ENCODE measurements at places on chromosomes 5 and 9.

GRCh38 chr5:38468202-38468673 lies 88.2 kb downstream of the LIFR start:
- no peak for DNase-seq

DNA sequence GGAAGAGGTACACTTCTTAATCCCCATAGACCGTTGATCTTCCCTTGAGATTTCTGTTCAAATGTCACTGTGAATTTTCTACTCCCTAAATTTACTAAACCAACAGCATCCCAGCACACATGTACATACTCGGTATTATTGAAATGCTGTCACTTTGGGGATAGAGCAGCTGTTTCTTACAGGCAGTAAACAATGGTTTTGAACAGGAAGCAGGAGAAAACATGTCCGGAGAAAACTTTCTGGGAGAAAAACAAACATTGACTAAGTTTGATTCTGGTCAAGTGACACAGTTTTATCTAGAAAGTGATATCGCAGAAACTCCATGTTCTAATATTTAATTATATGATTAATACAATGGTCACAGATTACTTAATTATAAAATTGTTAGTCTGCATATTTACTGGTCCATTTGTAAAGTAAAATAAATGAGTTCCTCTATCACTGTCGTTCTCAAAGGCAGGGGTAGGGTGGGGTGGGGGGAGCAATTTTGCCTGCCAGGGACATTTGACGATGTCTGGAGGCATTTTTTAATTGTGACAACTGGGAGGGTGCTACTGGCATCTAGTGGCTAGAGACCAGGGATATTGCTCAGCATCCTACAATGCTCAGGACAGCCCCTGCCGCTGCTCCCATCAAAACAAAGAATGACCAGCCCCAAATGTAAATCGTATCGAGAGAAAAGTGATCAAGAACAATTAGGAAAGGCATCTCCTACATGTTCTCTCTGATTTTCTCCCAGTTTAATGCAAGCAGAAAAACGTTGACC lies 12.2 kb downstream of the TAS2R1 start:
- DNase-seq = no peak

- no peak for DNase-seq
These were observed 29.8 kb downstream of the MYO10 start for GRCh38 chr5:16906255-16906654.

- no peak for DNase-seq
These were observed 505.3 kb downstream of the CCDC171 start for GRCh38 chr9:16058131-16058549.

DNA sequence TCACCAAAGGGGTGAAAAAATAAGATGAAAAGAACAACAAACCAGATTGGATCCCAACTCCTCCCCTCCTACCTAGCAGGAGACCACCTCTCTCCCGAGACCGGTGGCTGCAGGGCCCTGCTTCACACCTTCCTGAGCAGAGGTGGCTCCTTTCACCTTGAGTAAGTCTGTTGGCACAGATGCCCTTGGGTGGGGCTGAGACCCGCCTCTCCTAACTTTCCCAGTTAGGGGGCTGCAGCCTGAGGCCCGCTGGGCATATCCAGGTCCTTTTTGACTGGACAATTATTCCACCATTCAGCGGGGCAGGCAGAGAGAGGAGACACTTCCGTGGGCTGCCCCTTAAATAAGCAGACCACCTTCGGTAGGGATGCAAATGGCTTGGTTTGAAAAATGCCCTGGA lies 1.3 kb downstream of the SLC25A48 start:
- DNase-seq = no peak

DNA sequence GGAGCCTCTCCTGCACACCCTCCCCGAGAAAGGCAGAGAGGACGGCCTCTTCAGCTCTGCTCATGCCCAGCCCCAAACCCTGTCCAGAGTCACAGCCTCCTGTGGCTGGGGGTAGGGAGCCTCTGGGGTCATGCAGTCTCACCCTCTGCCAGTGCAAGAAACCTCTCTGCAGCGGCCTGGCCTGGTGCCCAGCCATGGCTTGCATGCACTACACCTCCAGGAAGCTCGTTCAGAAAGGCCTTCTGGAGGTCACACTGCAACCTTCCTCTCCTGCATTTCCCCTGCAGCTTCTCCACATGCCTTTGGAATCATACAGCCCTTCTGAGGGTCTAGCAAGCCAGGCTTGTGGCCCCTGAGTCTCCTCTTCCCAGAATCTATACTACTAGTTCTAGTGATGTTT lies 17.9 kb downstream of the CSF1R start:
- DNase-seq = no peak

DNA sequence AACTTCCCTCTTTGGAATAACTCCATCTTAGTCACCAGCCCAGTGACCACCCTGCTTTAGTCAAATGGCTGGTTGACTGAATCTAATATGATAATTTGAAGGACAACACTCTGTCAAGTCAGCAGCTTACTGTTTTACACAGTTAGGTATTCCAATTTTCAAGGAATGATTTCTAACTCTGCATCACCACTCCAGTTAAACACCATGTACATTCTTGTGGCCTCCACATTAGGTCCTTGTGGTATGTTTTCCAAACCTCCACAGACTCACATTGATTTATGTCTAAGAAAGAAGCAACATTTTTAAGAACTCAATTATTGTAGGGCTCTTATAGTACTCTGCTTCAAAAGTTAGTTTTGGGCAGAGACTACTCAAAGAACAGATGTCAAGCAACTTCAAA lies 110.7 kb downstream of the TLE1 start:
- DNase-seq = no peak

- DNase-seq = no peak
These were observed 357.7 kb downstream of the SEMA5A start for GRCh38 chr5:9188131-9188530.

DNA sequence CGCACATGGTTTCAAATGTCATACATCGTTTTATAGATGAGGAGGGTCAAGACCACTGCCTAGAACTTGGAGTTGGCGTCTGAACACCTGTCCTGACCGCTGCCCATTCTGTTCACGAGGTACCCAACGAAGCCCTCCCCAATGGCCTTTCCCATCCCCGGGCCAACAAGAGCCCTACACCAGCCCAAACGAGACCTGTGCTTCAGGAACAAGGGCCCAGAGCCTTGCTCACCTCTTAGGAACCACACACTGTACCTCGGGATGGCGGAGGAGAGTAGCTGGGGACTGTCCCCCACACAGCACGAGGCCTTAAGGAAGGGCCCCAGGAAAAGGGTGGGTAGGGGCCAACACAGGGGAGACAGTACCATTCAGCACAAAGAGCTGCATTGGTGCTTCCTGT lies 3.0 kb downstream of the SURF6 start:
- DNase-seq = no peak

GRCh38 chr9:88692827-88693226 lies 157.8 kb downstream of the NXNL2 start:
- DNase-seq = no peak

GRCh38 chr9:86669422-86669821 lies 277.9 kb downstream of the GAS1 start:
- DNase-seq = peak; percentile 75

GRCh38 chr9:114888607-114889006 lies 41.8 kb downstream of the TNFSF8 start:
- DNase-seq = no peak

DNA sequence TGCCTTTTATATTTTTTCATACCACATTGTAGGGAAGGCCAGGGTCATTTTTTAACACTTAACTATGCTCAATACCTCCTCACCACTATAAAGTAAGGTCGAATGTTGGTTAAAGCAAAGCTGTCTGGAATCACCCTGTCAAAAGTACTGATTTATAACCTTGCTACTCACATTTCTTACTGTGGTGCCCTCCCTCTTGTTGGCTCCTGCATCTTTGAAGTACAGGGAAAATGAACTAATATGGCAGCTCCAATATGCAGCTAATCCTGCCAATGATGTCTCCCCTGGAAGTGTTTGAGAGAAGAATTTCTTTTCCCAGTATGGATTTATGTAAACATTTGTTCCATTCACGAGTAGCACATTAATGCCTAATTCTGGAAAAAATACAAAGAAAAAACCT lies 108.4 kb upstream of the RPS23 start:
- no peak for DNase-seq

DNA sequence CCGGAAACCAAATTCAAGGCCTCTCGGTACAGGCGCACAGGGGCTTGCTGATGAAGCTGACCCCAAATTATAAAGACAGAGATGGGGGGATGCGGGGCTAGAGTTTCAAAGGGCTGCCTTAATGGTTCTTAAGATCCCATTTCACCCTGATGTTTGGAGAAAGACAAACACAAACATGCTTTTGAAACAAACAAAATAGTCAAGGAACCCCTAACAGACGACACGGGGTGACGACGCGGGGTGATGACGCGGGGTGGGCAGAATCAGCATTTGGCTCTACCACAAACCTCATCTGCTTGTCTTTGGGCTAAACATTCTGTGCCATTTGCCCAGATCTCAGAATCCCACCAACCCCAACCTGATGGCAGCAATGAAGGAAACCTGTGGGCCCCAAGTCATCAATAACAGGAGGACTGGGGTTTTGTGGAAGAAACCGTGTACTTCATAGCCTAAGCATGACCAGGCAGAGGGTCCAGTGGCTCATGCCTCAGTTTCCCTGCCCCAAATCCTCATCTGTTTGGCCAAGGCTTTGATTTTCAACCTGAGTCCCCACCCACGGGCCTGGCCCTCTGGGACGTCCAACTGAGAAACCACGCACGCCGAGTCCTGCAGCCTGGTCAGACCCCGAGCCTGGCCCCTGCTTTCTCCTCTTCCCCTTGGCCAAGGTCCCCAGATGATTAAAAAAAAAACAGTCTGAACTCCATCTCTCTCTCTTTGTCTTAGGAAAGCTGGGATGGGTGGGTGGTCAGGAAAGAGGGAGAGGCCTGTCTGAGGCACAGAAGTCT lies 148.5 kb downstream of the COL23A1 start:
- DNase-seq = no peak

- peak; percentile 68 for DNase-seq
These were observed at the start of gene KCNN2 for GRCh38 chr5:114361724-114362196. KCNN2 (plus strand) TSS chr5:114362070; CDS start chr5:114362140, 70 bp downstream.

DNA sequence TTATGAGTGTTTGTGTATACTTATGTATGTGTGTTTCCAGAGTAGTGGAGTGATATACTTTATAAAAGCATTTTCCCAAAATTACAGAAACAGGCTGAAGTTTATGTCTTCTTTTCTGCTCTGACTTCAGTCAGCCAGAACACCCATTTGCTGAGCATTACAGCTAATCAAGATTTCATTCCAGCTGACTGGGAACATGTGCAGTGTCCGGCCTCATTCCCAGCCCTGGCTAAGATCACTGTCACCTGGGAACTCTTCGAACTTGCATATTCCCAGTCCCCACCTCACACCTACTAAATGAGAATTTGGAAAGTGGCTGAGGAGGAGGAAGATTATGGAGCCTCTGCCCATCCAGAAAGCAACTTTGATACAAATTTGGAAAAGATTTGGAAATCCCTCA lies 90.8 kb upstream of the PRRC1 start:
- DNase-seq = no peak

GRCh38 chr9:136539427-136540421 lies 6.1 kb downstream of the NOTCH1 start:
- DNase-seq = no peak

DNA sequence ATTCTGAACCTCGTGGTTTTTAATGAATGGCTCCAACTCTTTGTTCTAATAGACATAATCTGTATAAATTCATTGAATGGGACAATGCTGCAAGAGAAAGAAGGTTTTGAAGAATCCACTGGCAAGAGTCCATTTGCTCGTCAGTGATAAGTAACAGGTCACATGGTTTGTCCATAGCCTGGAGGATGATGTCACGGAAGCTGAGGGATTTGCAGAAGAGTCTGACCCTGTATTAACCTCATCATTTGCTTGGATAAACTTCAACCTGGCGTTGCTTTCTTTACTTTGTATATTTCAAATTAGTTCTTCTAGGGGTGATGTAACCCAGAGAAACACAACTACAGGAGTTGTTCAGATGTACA lies 197.4 kb downstream of the GAS1 start:
- DNase-seq = peak; percentile 91

GRCh38 chr5:1960595-1961303 lies 78.0 kb upstream of the IRX4 start:
- no peak for DNase-seq

DNA sequence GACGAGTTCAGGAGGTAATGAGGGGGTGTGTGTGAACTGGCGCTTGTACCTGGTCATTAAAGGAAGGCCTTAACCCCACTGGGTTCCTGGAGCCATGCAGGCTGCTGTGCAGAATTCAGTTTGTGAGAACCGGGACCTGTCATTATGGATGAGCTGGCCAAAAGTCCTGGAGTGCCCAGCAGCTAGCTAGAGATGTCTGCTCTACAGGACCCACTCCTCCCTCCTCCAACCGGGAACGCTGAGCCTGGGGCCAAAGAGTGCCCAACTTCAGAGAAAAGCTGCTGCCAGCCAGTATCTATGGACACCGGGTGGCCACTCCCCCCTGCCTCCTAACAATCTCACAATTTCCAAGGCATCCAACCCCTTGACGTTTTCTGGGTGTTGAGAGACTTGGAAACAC lies 1.2 kb downstream of the ENTREP1 start:
- no peak for DNase-seq

- no peak for DNase-seq
These were observed 396.1 kb upstream of the CCNG1 start for GRCh38 chr5:163041254-163041653.

GRCh38 chr5:163379298-163380155 lies 57.9 kb upstream of the CCNG1 start:
- no peak for DNase-seq

DNA sequence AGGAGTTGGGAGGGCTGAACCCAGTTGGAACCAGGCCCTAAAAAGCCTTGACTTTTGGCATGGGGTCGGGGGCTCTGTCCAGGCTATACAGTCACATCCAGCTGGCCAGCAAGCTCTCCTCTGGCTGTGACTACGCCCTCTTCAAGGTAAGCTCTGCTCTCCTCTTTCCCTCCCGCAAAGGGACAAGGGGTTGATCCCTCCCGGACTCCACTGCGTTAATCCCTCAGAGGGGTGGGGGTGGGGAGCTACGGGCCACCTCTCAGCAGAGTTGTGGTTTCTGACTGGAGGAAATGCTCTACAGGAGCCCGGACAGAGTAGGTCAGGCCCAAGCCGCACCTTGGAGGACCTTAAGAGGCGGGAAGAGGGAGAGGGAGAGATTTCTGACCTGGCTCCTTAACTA lies 3.0 kb upstream of the TSPAN17 start:
- no peak for DNase-seq

GRCh38 chr5:139075066-139076050 lies 122.8 kb downstream of the SIL1 start:
- DNase-seq = no peak

- DNase-seq = no peak
These were observed 2.0 kb upstream of the MPDZ start for GRCh38 chr9:13281356-13282016.

GRCh38 chr9:120413121-120414048 lies 166.6 kb downstream of the CDK5RAP2 start:
- no peak for DNase-seq

GRCh38 chr9:119934497-119934896 lies 565.3 kb upstream of the BRINP1 start:
- DNase-seq = no peak

GRCh38 chr5:76379316-76379715 lies 23.8 kb upstream of the IQGAP2 start:
- DNase-seq = no peak
